ENCODE measurements at places on chromosomes 1 and 21.

DNA sequence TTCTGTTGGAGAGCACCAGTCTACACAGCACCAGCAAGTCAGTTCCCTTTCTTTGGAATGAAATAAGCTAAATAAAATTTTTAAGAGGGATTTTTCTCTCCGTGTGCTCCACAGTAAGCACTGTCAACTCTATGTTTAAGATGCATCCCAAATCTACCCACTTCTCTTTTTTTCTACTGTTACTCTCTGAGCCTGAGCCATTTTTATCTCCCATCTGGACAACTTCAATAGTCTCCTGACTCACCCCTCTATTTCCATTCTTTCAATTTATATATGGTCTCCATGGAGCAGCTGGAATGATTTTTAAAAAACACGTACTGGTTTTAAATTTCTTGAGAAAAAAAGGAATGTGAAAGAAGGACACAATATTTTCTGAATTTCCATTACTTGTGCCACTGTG is 24.7 kb upstream of the CCT8 start:
- H3K27me3 ChIP-seq, result no peaks in the 10 kb centered on the region
- no peaks in the 10 kb centered on the region for H3K4me1 ChIP-seq
- no peak overlapping the region for H3K27ac ChIP-seq
- no peak for DNase-seq
- peaks cover 3% of the 10 kb centered on the region for H3K36me3 ChIP-seq

- H3K27me3 ChIP-seq, result no peaks in the 10 kb centered on the region
- no peaks in the 10 kb centered on the region for H3K4me1 ChIP-seq
- H3K36me3 ChIP-seq, result no peaks in the 10 kb centered on the region
- no peak overlapping the region for H3K4me3 ChIP-seq
- DNase-seq, result no peak
- no peak overlapping the region for H3K27ac ChIP-seq
Observed at GRCh38 chr1:72481420-72481970, 199.2 kb upstream of the NEGR1 start.

- H3K4me3 ChIP-seq, result no peak overlapping the region
- no peak for DNase-seq
- no peaks in the 10 kb centered on the region for H3K36me3 ChIP-seq
Observed at GRCh38 chr21:26421724-26422123, 151.4 kb downstream of the CYYR1 start.

GRCh38 chr1:227541796-227542152 is 21.6 kb upstream of the ZNF678 start:
- no peak for DNase-seq
- H3K27ac ChIP-seq, result peak overlapping the region; percentile 85
- no peaks in the 10 kb centered on the region for H3K27me3 ChIP-seq
- H3K4me3 ChIP-seq, result peak overlapping the region; percentile 93

DNA sequence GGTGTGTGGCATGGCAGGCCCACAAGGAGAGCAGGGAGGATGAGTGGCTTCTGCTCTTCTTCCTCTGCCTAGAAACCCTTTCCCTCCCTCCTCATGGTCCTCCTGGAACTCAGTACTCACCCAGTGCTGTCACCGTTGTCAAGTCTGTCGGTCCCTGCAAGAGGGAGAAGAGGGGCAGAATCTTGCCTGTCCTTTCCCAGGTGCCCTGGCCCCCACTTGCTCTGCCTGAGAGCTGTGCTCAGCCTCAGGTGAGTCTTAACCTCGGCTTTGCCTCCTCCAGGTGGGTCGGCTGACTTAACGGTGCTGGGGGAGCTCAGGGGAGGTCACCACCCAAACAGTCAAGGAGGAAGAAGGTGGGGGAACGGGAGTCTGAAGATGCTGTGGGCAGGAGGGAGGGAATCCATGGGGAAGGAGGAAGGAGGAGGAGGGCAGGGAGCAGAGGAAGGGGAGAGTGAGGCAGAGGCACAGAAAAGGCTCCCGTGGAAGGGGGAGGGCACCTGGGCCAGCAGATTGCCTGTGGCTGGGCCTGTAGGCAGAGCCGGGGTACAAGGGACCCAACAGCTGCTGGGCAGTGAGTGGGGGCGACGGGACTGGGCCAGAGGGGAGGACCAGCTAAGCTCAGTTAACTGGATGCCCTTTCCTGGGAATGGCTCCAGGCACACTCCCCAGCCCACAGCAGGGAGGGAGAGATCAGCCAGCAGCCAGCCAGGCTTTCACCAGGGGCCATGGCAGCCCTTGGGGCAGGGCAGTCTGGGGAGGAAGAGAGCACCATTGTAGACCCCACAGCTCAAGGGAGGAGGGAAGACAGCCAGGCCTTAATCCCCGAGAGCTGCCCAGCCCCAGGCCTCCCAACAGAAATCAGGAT is 26.3 kb downstream of the CTNNBIP1 start:
- H3K4me1 ChIP-seq, result no peaks in the 10 kb centered on the region
- H3K4me3 ChIP-seq, result no peak overlapping the region
- H3K27me3 ChIP-seq, result no peaks in the 10 kb centered on the region
- no peak for DNase-seq
- no peaks in the 10 kb centered on the region for H3K36me3 ChIP-seq

DNA sequence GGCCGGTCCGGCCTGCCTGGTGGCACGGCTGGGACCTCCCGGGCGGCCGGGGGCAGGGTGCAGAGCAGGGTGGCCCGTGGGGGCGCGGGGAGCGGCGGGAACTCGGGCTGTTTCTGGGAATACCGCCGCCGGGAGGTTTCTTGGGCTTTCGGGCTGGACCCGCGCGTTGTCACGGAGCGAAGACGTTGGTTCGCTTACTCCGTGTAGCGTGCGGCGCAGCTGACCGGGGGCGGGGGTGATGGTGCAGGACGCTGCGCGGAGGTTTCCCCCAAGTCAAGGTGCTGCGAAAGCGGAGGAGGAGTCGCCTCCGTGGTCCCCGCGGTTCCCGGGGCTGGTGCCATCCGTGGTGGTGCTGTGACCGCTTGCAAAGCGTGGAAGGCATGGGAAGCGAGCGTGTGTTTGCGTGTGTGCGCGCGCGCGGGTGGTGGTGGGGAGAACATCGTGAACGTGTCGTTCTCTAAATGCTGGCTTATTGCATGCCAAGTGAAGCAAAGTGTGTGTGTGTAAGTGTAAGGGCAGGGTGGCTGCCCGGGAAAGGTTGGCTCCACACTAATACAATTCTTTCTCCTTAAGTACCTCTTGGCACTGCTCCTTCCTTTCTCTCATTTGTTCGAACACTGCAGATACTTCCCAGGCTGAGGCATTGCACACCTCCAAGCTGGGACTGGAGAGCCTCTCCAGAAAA is 1.1 kb downstream of the RYR2 start:
- peak overlapping the region; percentile 73 for H3K4me3 ChIP-seq
- H3K27me3 ChIP-seq, result no peaks in the 10 kb centered on the region
- peaks cover 4% of the 10 kb centered on the region for H3K4me1 ChIP-seq
- no peaks in the 10 kb centered on the region for H3K36me3 ChIP-seq
- no peak for DNase-seq

GRCh38 chr1:28927648-28928313 is 13.4 kb downstream of the EPB41 start:
- H3K27me3 ChIP-seq, result no peaks in the 10 kb centered on the region
- H3K4me1 ChIP-seq, result no peaks in the 10 kb centered on the region
- no peak for DNase-seq
- no peaks in the 10 kb centered on the region for H3K36me3 ChIP-seq

GRCh38 chr1:32861904-32862695 is 8.6 kb downstream of the FNDC5 start:
- H3K27me3 ChIP-seq, result no peaks in the 10 kb centered on the region
- peak overlapping the region; percentile 36 for H3K27ac ChIP-seq
- H3K4me3 ChIP-seq, result no peak overlapping the region
- peaks cover 20% of the 10 kb centered on the region for H3K4me1 ChIP-seq

DNA sequence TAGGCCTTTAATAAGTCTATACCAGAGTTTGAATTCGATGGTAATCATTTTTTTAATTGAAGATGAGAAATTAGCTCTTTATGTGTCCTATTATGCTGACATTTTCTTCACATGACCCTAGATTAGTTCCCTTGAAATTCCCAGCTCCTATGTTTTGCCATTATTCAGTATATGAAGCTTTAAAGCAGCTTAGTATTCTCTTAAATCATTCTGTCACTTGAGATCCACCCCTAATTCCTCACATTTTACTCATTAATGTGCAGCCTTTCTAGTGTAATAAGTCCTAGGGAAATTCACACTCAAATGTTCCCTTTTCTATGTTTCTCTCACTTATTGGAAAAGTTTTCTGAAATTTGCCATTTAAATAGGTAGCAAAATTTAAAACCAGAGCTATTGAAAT is 704.5 kb upstream of the B3GALT2 start:
- no peak overlapping the region for H3K4me3 ChIP-seq
- H3K27ac ChIP-seq, result no peak overlapping the region
- H3K4me1 ChIP-seq, result no peaks in the 10 kb centered on the region
- H3K27me3 ChIP-seq, result no peaks in the 10 kb centered on the region
- H3K36me3 ChIP-seq, result no peaks in the 10 kb centered on the region

DNA sequence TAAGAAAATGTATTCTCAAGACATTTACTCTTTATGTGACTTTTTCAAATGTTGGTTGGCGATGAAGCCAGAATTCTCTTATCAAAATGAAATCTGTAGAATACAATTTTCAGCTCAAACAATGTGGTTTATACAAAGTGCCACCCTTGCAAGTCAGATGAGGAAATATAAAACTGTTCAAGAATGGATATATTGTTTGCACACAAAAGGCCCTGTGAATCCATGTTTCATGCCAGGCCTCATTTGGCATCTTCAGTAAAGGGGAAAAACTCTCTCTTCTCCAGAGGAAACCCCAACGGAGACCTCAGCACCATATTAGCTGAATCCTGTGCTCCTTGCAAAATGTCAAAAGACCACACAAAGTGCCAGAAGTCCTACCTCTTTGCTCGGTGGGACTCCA is 310.4 kb downstream of the RRAGC start:
- no peak overlapping the region for H3K4me3 ChIP-seq
- no peak overlapping the region for H3K27ac ChIP-seq
- no peak for DNase-seq
- no peaks in the 10 kb centered on the region for H3K4me1 ChIP-seq

DNA sequence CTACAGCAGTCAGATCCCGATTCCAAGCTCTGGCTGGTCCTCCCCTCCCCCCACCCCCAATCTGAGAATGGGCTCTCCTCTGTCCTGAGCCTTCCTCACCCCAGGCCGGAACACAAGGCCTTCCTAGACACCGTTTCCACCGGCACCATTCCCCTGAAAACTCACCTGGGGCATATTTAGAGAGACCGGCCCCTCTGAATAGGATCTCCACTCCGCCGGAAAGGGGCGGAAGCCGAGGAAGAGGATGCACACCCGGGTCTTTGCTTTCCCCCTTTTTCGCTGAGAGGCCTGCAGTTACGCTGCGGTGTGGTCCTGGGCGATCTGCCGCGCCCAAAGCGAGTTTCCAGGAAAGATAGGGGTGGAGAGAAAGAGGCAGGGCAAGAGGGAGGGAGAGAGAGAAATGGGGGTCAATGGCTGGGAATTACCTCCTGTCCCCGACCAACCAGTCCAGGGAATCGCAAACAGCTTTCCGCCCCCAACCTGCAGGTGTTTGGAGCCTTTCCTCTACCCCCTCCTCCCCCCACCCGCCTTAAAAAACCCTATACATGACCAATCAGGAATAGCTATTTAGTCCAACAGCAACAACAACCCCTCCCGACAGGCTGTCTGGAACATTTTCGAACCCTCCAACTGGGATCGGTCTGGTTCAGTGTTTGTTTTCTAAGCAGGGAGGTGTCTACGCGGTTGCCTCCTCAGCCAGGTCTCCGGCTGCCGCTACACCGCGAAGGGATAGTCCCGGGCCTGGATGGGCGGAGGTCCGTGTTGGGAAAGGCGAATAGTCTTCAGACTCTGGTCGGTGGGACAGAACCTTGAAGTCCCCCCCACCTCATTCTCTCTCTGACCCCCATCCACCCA is 2.8 kb downstream of the TAL1 start:
- H3K27ac ChIP-seq, result no peak overlapping the region
- H3K4me3 ChIP-seq, result peak overlapping the region; percentile 4
- H3K27me3 ChIP-seq, result peaks cover 48% of the 10 kb centered on the region
- H3K4me1 ChIP-seq, result peaks cover 24% of the 10 kb centered on the region

DNA sequence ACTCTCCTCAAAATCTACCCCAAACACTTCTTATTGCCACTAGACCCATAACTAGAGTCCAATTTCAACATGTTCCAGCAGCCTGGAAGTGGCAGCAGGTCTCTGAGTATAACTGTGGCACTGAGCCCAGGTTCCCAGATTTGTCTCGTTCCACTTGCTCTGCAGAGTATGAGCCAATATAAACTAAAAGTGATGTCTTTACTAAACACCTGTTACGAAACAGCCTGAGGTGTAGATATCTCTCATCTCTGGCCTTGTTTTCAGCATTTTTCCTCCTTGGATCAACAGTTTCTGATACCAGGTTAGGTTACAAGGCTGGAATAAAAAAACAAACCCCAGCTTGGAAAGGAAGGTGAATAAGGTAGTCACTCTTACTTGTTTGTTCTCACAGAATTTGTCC is 25.2 kb upstream of the PRDX6 start:
- no peaks in the 10 kb centered on the region for H3K4me1 ChIP-seq
- no peak for DNase-seq
- H3K4me3 ChIP-seq, result no peak overlapping the region
- H3K27me3 ChIP-seq, result no peaks in the 10 kb centered on the region
- no peaks in the 10 kb centered on the region for H3K36me3 ChIP-seq

GRCh38 chr21:15457965-15458364 is 271.8 kb upstream of the USP25 start:
- no peaks in the 10 kb centered on the region for H3K36me3 ChIP-seq
- H3K4me3 ChIP-seq, result no peak overlapping the region
- no peak overlapping the region for H3K27ac ChIP-seq
- DNase-seq, result no peak
- H3K4me1 ChIP-seq, result no peaks in the 10 kb centered on the region
- no peaks in the 10 kb centered on the region for H3K27me3 ChIP-seq

DNA sequence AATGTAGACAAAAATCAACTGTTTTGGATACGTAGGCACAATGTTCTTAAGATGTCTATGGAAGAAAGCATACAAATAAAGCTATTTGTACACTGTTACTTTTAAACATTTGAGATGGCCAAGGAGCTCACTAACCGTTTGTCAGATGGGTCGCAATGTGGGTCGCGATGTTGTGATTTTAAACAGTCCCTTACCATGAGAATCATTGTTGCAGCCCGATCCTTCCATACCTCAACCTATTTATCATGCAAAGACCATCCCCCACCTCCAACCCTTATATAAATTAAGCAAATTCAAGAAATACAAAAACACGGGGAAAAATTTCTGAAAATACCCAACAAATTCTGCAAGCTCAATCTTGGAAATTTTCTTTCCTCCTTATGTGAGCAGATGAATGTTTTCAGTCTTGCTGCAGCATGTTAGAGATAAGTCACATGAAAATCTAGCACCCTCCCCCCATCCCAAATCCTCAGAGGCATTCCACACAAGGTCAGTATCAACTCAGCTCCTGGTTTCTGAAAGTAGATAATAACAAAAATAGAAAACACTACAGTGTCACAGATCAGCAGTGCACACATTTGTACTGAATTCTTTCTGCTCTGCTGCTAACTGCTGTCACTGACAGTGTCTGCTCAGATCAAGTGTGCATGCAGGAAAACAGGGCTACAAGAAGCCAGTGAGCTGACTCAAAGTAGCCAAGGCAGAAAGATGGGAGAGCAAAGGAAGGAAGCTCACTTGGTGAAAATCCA is 92.9 kb upstream of the TTC39A start:
- H3K4me3 ChIP-seq, result no peak overlapping the region
- H3K4me1 ChIP-seq, result no peaks in the 10 kb centered on the region
- no peaks in the 10 kb centered on the region for H3K36me3 ChIP-seq
- DNase-seq, result no peak
